ENCODE measurements at places on chromosomes 16 and 17.

DNA sequence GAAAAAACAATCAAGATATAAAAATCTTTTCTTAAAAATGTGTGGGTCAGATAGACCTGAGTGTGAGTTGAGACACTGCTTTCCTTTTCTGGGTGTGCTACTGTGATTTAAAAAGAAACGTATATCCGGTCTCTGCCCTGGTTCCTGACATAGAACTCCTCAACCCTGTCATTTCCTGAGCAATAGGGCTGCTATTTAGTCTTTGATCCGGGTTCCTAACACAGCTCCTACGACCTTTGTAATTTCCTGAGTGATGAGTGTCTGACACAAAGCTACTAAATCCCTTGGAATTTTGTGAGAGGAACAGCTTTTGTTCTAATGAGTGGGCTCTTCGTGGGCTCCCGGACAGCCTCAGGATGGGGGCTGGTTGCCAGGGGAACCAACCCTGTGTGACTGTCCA, 93.9 kb upstream of the FA2H start:
- peak; percentile 22 for DNase-seq

DNA sequence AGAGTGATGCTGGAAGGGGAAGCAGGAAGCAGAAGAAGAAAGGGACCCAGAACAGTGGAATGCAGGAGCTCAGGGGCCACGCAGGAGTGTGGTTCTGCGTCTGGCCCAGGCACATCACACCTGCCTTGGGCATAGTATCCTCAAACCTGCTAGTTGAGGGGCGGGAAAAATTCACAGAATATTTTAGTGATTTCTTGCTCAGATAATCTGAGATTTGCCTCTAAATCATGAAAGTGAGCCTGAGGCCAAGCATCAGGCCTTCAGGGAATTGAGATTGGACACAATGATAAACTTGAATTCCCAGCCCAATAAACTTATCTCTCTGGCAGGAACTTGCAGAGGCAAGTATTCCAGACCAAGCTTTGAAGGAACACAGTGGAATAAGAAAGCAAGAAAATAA, 48.5 kb upstream of the CCL2 start:
- no peak for DNase-seq

- DNase-seq = no peak
These were observed 9.0 kb upstream of the C16orf95 start for GRCh38 chr16:87326151-87326571.

GRCh38 chr16:1331712-1332617, 1.5 kb upstream of the BAIAP3 start:
- peak; percentile 92 for DNase-seq

- DNase-seq = no peak
These were observed 67.2 kb downstream of the PARN start for GRCh38 chr16:14562691-14563491.

- no peak for DNase-seq
These were observed 6.0 kb downstream of the ST3GAL2 start for GRCh38 chr16:70432723-70433457.

GRCh38 chr17:43846963-43847371, at the start of gene CD300LG:
TSS of gene CD300LG (plus strand) at chr17:43847176. CDS start at chr17:43847217, 41 bp downstream.
- peak; percentile 27 for DNase-seq

Measured in kidney (tissue), 22 donors.